T47D (cell line): ENCODE measurements at places on chromosomes 13 and 19.
A peak's percentile ranks its signal among the peaks of the same experiment; 100 is the strongest.

- peak; percentile 60 for DNase-seq
Observed at GRCh38 chr19:2455851-2456570, 748 bp downstream of the LMNB2 start.

DNA sequence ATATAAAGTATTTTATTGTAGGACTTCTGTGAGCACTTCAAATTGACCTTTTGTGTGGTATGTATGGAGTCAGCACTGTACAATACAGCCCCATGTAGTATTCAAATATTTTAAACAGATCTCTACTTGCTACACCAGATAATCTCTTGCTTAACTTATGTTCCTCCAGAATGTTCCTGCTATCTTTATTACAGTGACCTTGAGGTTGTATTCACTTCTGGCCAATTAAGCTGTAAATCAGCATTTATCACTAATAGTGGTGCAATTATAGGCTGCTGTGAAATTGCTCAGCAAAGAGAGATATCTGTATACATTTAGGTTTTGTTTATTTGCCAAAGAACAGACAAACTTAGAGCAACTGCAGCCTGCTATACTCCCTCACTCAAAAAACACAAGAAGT, 1218.6 kb downstream of the PCDH17 start:
- no peak for DNase-seq

- DNase-seq: no peak
Observed at GRCh38 chr19:5081443-5082161, 112.7 kb downstream of the KDM4B start.

- DNase-seq: no peak
Observed at GRCh38 chr19:7670150-7670783, 1.4 kb downstream of the RETN start.

GRCh38 chr19:32269831-32270230, 75.6 kb upstream of the ZNF507 start:
- peak; percentile 3 for DNase-seq

- DNase-seq: no peak
Observed at GRCh38 chr19:48120505-48120904, 9.9 kb upstream of the PLA2G4C start.

GRCh38 chr13:76349700-76350099, 536.5 kb downstream of the KCTD12 start:
- no peak for DNase-seq

GRCh38 chr13:48874165-48874564, 101.5 kb upstream of the FNDC3A start:
- DNase-seq: no peak
